ENCODE measurements at places on chromosomes 6 and 20.

GRCh38 chr6:134822920-134823709 is 126.8 kb downstream of the ALDH8A1 start:
- DNase-seq = no peak

GRCh38 chr20:20413810-20414281 is 45.9 kb downstream of the INSM1 start:
- no peak for DNase-seq

DNA sequence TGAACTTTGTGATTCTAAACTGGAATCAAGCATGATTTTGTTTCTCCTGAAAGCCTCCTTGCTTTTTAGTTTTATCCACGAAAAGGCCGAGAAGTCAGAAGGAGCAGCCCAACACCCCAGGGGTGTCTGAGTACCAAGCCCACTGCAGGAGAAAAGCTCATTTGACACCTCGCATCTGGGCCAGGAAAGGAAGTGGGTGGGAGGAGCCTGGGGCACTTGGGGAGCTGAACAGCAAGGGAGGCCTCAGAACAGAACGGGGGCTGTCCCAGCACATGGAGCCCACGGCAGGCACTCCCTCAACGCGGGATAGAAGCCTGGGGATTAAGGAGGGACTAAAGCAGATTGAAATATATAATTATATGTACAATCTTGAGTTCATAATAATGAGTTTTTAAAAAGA is 6.6 kb downstream of the KIF25 start:
- no peak for DNase-seq

DNA sequence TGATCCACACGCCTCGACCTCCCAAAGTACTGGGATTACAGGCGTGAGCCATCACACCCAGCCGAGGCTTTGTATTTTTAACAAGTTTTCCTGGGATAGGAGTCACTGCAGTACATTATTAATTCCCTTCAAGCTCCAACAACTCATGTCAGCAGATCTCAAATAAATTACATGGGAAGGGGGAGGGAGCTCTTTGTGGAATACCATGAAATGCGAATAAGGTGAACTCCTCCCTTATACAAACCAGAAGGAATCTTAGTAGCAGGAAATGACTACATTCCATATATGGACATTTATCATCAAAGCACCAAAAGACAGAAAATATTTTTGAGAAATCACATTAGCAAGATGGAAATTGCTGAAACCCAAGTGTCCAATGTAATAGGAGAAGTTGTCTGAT is 2.9 kb downstream of the GSS start:
- DNase-seq = no peak
